ENCODE measurements at places on chromosomes 1 and 21.

DNA sequence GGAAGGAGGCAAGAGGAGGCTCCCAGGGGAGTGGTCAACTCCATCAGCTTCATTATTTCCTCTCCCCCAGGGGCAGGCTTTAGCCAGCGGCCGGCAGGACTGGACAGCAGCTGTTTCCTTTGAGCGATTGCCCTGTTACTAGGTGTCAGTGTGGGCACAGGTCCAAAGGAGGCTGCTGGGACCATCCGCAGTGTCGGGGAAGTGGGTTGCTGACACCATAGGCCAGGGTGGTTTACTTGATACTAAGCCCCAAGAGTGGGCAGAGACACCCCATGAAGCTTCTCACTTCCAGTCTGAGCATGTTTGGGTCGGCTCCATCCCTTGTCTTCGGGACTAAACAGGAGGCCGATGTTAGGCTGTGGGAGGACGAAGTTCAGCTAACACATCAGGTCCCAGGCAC lies 63.6 kb downstream of the KAZN start:
- DNase-seq: no peak

DNA sequence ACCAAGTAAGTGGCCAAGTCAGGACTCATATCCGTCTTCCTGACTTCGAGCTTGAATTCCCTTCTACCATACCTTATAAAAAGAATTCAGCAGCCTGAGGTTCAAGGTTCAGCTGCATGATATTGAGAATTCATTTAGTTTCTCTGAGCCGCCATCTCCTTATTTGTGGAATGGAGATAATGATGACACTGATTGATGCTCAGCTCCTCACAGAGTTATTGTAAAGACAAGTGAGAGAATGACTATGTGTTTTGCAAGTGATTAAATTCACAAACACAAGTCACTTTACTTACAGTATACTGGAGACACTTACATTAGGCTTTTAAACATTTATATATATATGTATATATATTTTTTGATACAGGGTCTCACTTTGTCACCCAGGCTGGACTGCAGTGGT lies 39.8 kb upstream of the SCAF4 start:
- DNase-seq: no peak

- DNase-seq: no peak
These were observed 147.1 kb downstream of the C1orf21 start for GRCh38 chr1:184533915-184534314.

- DNase-seq: no peak
These were observed 20.9 kb downstream of the HENMT1 start for GRCh38 chr1:108639899-108640560.

- no peak for DNase-seq
These were observed 279.6 kb downstream of the NFIA start for GRCh38 chr1:61361931-61362330.

DNA sequence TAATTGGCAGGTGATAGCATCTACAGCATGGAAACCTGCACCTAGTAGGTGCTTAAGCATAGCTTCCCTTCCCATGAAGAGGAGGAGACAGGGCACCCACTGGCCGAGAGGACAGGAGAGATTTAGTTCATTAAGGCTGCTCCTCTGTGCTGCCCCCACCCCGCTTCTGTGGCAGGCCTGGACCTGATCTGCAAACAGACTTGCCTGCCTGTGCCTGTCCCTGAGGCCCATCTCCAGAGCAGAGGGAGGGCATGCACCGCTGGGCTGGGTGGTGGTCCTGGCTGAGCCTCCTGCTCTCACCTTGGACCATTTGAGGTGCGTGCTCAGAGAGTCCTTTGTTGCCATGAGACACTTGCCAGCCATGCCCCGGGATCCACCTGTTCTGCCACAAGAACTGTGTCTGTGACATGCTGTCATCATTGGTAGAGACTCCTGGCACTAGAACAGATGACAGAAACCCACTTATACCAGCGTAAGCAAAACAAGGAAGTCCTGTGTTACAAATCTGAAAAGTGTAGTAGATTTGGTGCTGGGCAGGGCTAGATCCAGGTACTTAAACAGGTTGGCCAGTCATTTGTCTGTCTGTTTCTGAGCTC lies 55.6 kb downstream of the PTPRF start:
- DNase-seq: no peak

GRCh38 chr1:235424092-235424491 lies 56.9 kb downstream of the TBCE start:
- DNase-seq: no peak

- DNase-seq: no peak
These were observed 113.2 kb upstream of the CYYR1 start for GRCh38 chr21:26686278-26686677.

- no peak for DNase-seq
These were observed 127.8 kb downstream of the TBX19 start for GRCh38 chr1:168408539-168408865.

DNA sequence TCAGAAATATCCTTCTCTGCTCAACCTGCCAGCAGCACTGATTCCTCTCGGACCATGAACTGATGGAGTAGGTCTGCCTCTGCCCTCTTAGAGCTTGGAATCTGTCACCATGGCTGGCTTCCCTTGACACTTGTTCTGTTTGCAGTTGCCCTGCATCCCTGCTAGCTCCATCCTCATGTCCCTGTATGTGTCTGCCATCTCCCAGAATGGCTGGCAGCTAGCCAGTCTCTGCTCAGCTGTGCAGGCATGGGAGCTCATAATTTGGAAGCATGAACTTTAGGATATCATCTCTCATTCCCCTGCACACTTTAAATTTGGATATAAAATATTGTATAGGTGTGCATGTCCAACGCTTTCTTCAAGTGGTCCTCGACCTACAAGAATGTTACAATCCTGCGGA lies 95.4 kb downstream of the C1orf94 start:
- no peak for DNase-seq

DNA sequence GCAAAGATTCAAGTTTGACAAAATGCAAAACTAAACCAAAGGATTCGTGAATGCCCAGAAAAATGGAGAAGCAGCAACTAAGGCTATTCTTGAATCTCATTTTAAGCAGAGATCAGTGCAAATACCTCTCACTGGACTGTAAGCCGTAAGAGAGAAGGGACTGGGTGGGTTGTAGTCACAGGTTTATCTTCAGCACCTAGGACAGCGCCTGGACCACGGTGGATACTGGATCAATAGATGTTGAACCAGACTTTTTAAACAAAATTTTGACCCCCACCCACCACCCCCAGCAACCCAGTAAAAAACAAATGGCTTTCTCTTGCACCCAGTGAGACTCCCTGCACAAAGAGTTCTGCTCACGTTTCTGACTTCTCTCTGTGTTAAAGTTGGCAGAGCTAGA lies 347.1 kb downstream of the AJAP1 start:
- DNase-seq: no peak

GRCh38 chr1:243550276-243550675 lies 294.4 kb downstream of the SDCCAG8 start:
- no peak for DNase-seq

- DNase-seq: no peak
These were observed 309.9 kb upstream of the PRMT6 start for GRCh38 chr1:106746448-106747085.

GRCh38 chr1:21536218-21536617 lies 27.0 kb downstream of the ALPL start:
- no peak for DNase-seq

DNA sequence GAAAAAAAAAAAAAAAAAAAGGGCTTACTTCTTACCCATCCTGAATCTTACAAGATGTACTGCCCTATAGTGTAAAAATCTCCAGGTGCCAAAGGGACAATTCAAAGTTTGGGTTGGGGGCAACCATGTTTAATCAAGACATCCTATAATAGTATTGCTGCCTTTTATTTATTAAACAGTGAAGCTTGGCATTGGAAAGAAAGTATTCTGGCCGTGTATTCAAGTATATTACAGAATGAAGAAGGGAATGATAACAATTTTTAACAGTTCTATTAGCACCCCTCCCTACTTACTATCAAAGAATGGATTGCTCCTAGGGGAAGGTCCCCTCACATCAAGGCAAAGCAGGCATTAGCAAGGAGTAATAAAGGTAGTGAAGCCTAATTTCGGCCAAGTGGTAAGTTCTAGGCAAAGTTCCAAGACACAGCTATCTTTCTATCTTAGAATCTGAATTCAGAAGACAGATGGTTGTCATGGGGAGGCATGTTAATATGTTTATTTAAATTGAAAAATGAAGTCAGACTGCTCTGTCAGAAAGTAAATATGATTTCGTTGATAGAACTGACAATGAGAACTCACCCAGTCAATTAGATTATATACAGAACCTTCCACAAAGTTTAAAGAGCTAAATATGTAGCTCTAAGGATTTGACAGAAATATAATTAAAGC lies 24.6 kb downstream of the ST7L start:
- DNase-seq: no peak

DNA sequence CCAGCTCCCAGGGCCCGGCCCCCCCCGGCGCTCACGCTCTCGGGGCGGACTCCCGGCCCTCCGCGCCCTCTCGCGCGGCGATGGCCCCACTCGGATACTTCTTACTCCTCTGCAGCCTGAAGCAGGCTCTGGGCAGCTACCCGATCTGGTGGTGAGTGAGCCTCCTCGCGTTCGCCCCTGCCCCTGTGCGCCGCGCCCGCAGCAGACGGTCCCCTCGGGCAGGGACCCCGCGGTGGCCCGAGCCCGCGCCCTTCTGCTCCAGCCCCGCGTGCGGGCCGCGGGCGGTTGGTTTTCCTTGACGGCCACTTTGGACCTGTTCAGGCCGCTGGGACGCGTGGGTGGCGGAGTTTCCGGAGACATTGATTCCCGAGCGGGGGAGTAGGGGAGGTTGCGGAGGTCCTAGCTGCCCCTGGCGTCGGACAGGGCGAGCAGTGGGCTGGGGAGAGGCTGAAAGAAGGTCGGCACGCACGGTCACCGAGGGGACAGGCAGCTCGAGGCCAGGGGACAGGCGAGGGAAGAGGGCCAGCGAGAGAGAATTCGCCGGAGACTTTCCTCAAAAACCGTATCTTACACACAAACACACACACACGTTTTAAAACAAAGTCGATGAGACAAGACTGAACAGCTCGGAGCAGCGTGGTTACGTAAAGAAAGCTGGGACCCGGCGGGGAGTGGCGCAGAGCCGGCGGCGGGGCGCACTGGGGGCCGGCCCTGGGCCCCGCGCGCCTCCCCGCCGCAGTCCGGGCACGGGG lies 427 bp downstream of the WNT3A start:
- DNase-seq: no peak

- no peak for DNase-seq
These were observed 109.8 kb downstream of the OSBPL9 start for GRCh38 chr1:51726544-51727225.

DNA sequence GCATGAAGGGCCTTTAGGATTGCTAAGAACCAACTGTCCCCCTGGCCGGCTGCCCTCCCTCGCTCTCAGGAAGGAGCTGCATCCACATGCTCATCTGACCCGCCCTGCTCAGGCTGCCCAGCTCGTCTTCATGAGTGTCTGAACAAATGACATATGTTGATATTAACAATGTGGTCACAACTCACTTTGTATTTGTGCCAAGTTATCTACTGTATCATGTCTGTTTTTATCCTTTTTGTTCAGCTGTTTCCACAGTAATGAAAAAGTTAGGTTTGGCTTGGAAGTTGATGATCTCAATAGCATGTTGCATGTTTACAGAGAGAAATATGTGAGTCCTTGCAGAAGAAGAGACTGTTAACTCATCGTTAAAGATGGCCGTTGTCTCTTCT lies 75.1 kb downstream of the PHTF1 start:
- DNase-seq: no peak

DNA sequence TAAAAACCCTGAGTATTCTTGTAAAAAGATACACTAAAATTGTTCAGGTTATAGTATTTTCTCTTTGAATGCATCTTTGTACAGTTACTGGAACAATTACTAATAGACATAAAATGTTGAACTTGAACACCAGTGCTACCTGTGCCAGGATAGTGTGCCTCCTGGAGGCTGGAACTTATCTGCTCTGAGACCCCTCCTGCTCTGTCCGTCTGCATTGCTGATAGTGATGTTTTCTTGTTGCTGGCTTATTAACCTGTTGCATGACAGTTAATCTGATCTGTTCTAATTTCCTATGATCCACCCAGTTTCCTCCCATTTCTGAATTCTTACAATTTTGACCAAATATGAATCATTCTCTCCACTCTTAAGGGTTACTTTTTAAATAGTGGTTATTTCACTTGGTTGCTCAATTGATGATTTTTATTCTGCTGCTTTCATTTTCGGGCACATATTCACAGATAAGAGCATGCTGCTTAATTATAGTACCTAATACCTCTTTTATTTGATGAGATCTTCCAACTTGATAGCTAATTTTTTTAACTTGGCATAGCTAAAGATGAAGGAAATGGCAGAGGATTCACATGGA lies 101.4 kb downstream of the CC2D1B start:
- DNase-seq: no peak

- DNase-seq: no peak
These were observed at the start of gene JAM2 for GRCh38 chr21:25638660-25639550. JAM2 (plus strand) TSS chr21:25639258; CDS start chr21:25639822, 564 bp downstream.

GRCh38 chr21:35775778-35776544 lies 284.4 kb downstream of the SETD4 start:
- DNase-seq: no peak

- DNase-seq: no peak
These were observed 22.3 kb downstream of the EXO1 start for GRCh38 chr1:241870336-241870735.

GRCh38 chr1:31593770-31594632 lies 17.7 kb downstream of the TINAGL1 start:
- peak; percentile 11 for DNase-seq

Measured in hematopoietic multipotent progenitor cell treated with erythropoietin and hydrocortisone succinate and interleukin-3 and kit ligand, for 17 days (in vitro differentiated cells).